ENCODE measurements at places on chromosomes 7 and 10. TPM values are rescaled to one million over a fixed set of nuclear protein-coding genes. Genes with fewer than 3 reads are reported as not detected.

DNA sequence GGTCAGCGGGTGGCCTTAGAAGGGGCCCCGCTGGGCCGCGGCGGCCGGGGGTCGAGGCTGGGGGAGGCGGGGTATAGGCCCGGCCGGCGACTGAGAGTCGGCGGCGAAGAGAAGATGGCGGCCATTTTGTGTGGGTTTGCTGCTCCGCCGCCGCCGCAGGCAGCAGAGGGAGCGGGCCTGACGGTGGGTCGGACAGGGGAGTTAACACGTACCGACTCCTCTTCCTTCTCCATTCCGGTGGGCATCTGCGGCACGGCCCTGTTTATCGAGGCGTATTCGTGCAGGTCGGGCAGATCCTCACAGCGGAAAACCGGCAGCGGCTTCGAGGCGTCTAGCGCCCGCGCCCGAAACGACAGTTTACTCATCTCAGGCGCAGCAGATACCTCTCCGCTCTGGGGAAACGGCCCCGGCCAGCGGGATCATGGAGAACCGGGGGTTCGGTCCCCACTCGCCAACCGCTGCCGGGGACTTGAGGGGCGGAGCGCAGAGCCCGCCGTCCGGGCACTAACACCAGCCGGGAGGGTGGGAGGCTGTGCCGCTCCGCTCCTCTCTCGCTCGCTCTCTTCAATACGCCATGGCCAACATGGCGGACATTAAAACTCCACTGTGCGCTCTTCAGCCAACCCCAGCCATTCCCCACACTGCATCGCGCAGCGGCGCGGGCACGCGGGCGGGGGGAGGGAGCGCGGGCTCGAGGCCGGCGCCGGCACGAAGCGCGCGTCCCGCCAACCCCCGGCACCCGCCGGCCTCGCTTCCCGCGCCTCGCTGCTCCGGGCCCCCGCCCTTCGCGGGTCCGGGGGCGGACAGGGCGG is at the start of gene EPC1:
EPC1 (minus strand) TSS at position 608 of the 812 bp plus-strand sequence; CDS start at position 365, 243 bp downstream.
- peak; percentile 96 for DNase-seq

DNA sequence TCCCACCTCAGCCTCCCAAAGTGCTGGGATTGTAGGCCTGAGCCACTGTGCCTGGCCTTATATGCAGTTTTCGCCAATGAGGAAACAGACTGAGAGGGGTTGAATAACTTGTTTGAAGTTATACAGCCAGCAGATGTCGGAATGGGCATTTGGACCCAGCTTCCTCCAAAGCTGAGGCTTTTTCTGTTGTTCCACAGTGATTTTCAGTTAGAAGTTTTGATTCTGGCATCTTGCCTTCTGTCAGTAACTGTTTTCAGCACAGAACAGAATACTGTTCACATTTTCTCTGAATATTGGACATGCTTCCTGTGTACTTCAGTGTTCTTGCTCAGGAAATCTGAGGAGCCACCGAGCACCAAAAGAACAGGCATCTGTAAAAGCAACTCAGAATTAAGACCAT is 287.2 kb downstream of the CAMK1D start:
- DNase-seq, result no peak

DNA sequence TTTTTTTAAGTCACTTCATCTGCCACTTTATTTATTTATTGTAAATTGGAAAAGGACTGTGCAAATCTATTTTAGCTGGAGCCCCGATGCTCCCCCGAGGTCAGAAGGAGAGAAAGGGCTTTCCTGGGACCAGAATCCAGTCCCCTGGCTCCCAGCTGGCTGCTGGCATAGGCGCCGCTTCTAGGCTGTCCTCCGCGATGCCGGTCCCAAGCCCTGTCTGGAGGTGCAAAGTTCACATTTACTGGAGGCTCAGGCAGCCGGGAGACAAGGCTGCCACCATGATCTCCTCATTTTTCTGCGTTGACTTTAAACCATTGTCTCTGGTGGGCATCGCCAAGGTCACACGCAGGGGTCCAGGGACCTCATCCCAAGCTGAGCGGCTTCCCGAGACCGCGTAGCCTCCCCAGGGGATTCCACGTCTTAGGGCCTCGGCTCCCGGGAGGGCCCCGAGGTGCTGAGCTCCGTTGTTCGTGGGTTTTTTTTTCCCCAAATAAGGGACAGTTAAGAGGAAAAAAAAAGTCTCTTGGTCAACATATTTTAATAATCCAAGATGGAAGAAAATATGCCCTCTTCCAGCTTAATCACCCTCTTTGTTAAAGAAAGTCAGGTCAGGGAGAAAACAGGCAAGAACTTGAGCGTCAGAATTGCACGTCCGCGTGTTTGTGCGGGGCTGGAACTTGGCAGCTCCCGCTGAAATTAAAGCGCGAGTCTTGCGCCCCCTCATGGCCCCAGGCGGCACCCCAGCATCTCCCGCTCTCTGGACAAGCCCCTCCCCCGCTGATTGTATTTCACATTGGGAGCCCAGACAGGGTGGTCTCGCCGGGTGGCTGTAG is 11.9 kb downstream of the RGR start:
- DNase-seq, result peak; percentile 79

- DNase-seq, result no peak
Observed at GRCh38 chr7:137839903-137840779, 6.6 kb downstream of the DGKI start.

- DNase-seq, result peak; percentile 90
Observed at GRCh38 chr7:150450491-150451001, at the start of gene GIMAP8. GIMAP8 (plus strand) TSS chr7:150450630; CDS start chr7:150466699, 16,069 bp downstream.

- DNase-seq, result no peak
Observed at GRCh38 chr10:121248266-121248665, 350.0 kb downstream of the FGFR2 start.

GDF2 gene
- total RNA-seq, result not detected

DNA sequence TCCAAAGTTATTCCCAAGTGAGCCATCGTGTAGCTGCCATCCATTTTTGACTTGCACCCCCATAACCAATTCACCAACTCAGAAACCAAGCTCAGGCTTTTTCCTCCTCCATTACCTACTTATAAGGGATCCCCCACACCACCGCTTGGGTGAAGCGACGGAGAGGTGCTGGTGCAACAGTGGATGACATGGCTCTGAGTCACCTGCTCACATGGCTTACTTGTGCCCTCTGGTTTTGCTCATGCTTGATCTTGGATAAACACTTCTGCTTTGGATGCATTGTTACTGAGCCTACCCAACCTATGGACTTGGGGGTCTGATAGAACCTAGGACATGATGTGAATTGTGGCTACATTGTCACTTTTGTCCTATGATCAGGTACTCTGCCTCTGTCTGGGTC is 12.0 kb upstream of the AKR1B1 start:
- DNase-seq, result no peak

DNA sequence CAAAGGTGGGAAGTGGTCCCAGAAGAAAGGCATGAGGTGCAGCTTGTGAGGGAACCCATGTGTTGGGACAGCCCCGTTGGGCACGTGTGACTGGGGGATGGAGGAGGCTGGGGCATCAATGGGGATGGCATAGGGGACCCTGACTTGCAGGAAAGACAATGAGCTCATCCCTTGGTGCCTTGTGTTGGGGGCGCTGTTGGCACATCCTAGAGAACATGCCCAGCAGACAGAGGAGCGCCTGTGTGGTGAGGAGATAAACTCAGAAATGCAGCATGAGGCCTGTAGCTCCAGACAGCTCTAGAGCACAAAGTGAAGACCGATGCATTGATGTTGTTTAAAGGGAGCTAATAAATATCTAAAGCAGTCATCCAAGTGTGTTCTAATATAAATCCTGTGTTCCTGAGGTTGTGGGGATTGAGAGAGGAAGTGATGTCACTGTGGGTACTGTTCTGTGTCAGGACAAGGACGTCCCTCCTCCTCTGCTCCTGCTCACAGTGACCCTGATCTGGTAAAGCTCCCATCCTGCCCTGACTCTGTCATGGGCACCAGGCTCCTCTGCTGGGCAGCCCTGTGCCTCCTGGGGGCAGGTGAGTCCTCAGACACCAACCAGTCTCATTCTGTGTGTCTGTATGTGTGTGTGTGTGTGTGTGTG is 126.1 kb upstream of the PRSS58 start:
- no peak for DNase-seq

DNA sequence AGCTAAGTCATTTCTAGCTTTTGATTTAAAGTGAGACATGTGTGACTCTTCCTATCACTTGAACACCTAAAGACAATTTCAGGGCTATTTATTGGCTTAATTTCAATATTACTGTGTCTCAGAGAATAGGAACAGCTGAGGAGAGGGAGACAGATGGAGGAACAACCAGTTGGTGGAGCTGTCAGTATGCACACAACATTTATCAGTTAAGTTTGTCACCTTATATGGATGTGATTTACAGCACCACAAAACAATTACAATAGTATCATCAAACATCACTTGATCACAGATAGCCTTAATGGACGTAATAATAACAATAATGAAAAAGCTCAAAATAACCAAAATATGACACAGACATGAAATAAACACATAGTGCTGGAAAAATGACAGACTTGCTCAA is 129.6 kb downstream of the NPSR1 start:
- no peak for DNase-seq

DNA sequence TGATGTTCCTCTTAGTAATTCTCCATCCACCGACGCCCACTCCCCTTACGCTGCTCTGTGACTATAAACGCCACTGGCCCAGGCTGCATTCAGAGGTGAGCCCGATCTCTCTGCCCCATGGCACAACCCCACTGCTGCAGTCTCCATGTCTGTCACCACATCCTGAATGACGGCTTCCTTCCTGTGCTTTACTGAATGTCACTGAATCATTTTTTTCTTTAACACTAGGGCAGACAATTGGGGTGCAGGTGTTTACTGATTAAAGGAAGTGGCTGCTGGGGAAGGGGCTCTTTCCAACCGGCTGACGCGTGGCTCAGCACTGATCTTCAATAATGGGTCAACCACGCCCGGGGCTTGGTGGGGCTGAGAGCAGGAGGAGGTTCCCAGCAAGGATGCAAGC is 208.3 kb downstream of the USP6NL start:
- DNase-seq, result peak; percentile 89

- DNase-seq, result no peak
Observed at GRCh38 chr10:110389255-110389654, 84.5 kb upstream of the SMNDC1 start.

PKD2L1 gene
- 0.17 TPM for total RNA-seq

- no peak for DNase-seq
Observed at GRCh38 chr7:40147371-40148246, 12.8 kb downstream of the SUGCT start.

DNA sequence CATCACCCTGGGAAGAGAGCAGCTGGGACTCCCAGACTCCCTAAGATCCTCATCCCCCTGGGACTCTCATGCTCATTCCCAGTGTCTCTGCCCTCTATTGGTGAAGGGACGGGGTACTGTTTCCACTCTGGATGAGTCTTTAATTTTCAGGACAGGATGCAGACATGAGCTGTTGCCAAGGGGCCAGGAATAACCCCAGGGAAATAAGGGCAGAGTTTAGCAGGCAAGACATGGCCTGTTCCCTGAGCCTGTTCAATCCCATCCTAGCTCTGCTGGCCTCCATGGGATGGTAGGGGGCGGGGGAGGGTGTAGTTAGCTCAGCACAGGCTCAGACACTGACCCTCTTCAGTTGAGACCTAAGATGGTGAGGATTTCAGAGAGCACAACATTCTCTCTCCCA is 14.0 kb downstream of the C10orf105 start:
- DNase-seq, result no peak

NPSR1 gene
- total RNA-seq, result not detected

DNA sequence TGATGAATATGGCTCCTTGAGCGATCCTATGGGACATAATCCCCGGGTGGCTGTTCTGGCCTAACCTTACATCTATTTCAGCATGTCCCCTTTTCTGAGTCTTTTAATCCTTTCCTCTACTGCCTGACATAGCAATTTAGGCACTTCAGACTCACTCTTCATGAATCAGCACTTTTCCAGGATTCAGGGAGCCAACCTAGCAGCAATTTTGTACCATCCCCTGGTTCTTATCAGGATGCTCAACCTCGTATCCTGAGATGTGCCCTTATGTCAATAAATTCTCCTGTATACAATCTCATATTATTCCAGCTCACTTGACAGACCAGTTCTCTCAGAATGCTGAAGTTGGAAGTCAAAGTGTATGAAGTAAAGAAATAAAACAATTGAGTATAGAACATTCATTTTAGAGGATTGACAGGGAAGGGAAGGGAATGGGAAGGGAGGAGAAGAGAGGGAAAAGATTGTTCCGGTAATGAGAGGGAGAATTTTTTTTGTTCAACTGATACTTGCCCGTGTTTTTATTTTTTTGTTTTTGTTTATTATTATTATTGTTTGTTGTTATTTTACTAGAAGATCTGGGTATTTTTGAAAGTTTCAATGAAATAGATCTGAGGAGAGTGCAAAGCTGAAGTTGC is 8.2 kb upstream of the ZC3HAV1 start:
- no peak for DNase-seq

GRCh38 chr10:17231788-17232187 is 3.7 kb downstream of the VIM start:
- DNase-seq, result no peak

PHKG1 gene
- total RNA-seq, result 2.8 TPM

DNA sequence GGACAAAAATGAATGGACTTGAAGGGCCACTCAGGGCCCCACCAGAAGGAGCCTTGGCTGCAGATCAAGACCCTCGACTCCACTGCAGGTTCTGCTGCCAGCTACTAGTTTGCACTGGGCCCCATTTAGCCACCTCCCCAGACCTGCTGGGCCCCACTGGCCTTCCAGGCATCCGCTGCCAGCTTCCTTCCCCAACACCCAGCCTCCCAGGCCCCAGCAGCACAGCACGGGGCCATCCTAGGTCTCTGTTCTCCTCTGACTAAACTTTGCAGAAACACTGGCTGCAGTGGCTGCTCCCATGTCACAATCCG is 277.4 kb upstream of the KLF14 start:
- peak; percentile 74 for DNase-seq

RBP4 gene
- total RNA-seq, result not detected

PTN gene
- total RNA-seq, result not detected

GRCh38 chr7:42494736-42495135 is 257.7 kb upstream of the GLI3 start:
- no peak for DNase-seq

DNA sequence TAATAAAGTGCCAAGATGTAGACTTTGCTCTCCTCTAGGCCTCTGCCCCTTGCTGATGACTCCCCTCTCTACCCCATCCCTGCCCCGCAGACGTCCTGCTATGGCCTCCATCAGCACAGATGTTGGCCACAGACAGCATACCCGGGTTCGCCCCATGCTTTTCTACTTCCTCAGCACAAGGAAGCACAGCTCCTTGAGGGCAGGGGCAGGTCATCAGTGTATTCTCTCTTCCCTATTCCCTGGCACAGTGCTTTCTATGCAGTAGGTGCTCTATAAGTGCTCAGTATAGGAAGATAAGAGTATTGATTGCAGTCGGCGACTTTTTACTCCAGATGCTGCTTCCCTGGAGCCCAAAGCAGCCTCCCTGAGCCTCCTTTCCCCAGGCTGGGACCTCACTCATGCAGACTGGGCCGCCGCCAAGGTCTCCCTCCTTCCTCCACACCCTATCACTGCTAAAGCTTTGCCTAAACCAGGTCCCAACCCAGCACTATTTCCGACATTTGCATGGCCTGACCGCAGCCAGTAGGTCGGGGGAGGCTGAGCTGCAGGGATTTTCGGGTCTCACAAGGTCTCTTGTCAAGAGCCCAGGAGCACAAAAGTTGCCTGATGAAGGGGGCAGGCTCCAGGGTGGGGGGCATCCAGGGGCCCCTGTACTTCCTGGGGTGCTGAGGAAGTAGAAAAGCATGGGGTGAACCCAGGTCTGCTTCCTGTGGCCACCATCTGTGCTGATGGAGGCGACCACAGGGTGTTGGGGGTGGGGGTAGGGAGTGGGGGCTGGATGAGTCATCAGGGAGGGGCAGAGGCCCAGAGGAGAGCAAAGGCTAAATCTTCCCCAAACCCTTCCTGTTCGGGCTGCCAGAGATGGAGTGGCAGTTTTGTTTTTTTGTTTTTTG is 8.0 kb downstream of the CALHM3 start:
- peak; percentile 91 for DNase-seq

- DNase-seq, result no peak
Observed at GRCh38 chr10:97336006-97336405, 1.5 kb upstream of the FRAT2 start.

Data from activated CD4-positive, alpha-beta T cell treated with anti-CD3 and anti-CD28 coated beads, Interleukin-2, amount 10 ng/mL, durations not matched to agents 24 days and 14 days (primary cell).